Stimulated activated CD8-positive, alpha-beta memory T cell treated with anti-CD3 and anti-CD28 coated beads, Interleukin-15, amount 100 ng/mL, for 24 hours (primary cell): ENCODE measurements at places on chromosomes 1 and 21.

- DNase-seq = no peak
These were observed 162.7 kb downstream of the HMCN1 start for GRCh38 chr1:185896863-185897262.

GRCh38 chr1:92736395-92736794, 48.5 kb downstream of the EVI5 start:
- no peak for DNase-seq

DNA sequence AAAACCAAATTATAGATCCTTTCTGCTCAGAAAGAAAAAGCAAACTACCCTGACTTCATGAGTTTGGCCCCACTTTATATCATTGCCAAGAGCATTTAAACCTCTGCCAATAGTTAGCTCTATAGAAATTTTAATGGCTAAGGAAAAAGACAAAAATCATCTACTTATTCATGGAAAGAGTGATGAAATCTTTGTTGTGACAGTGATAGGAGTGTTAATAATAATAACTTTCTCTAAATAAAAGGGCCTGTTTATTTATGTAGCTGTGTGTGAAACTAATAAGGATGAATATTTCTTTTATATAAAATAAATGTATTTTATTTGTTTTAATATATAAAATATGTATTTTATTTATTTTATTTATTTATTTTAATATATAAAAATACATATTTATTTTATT, 6.4 kb downstream of the CHODL start:
- no peak for DNase-seq

DNA sequence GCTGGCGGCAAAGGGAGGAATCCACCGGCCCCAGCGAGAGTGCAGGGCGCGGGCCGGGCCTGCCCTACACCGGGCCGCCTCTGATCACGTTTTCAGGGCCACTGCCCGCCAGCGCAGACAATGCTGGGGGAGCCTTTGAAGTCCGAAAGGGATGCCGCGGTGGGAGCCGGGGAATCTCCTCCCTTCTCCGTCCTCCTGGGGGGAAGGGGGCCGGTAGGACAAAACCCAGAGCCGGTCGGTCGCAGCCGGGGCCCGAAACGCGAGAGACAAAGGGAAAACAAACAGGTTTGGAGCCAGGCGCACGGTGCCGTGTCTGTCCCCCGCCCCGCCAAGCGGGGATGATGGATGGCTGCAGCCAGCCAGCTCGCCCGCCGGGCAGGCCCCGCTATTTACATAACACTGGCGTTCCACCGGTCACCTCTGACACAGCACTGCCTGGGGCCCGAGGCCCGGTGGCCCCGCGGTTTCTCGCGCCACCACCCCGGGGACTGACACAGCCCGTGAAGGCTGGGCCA, 92.0 kb downstream of the CASZ1 start:
- no peak for DNase-seq

- DNase-seq = no peak
These were observed 422.9 kb downstream of the SETD4 start for GRCh38 chr21:35637431-35637830.

GRCh38 chr1:204731985-204732575, 46.5 kb upstream of the LRRN2 start:
- no peak for DNase-seq

DNA sequence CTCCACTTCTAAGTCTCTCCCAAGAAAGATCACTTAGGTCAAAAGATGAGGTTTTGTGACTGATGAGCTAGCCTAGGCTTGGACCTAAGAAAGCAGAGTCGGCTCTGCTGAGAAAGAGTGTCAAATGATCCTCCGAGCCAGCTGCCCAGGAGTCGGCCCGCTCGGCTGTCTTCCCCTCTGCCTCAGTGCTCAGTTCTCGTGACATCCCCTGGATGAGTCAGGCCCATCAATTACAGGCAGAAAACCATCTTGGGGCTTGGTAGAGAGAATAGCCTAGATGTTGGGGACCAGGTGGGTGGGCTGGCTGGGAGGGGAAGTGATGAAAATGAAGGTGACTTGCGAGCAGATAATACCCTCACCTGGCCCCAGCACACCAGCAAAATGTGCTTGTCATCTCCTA, 60.5 kb downstream of the SLC66A1 start:
- DNase-seq = no peak

GRCh38 chr1:43763497-43763973, 56.2 kb downstream of the ST3GAL3 start:
- no peak for DNase-seq

DNA sequence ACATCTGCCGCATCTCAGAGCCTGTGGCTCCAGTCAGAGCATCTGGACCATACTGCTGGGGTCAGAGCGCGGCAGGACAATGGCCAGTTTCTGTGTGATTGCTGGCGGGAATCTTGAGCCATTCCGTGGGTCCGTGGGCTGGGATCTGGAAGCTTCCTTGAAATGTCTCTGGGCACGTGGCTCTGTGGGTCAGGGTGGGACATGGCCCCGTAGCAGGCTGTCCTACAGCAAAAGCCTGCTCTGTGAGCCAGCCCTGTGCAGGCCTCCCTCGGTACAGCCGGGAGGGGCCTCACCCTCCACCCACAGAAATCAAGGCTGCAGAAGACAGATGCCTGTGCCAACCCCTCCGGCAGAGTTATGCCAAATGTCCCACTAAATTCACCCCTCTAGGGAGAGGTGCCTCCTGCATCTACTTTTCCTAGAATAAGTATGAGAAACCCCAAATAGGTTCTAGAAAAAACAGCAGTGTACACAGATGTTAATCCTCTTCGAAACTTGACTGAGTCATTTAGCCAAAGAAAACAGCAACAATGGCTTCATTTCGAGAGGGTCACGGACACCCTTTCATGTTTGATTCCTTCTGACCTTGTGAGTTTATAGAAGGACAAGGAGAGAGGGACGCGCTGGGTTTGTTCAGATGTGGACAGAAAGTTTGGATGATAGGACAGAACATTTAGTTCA, 27.8 kb downstream of the COL18A1 start:
- DNase-seq = no peak

GRCh38 chr1:59731591-59731990, 83.2 kb upstream of the HOOK1 start:
- no peak for DNase-seq

- no peak for DNase-seq
These were observed 727.6 kb upstream of the CHRM3 start for GRCh38 chr1:238658763-238659162.

DNA sequence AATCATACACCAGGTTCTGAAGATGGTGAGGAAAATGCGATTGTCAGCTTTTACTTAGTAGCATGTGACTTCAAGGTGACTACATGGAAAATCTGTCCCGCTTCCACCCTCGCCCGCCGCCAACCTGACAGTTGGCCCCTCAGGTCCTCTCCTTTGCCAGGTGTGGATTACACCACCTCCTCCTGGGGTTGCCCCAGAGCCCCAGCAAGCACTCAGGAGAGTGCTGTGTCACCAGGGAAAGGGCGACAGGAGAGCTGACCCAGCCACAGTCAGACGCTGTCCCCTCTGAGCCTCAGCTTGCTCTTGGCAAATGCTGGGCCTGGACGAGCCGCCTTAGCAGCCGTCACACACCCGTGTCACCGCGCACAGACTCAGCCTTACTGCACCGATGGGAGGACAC, 17.9 kb downstream of the PTTG1IP start:
- DNase-seq = no peak

DNA sequence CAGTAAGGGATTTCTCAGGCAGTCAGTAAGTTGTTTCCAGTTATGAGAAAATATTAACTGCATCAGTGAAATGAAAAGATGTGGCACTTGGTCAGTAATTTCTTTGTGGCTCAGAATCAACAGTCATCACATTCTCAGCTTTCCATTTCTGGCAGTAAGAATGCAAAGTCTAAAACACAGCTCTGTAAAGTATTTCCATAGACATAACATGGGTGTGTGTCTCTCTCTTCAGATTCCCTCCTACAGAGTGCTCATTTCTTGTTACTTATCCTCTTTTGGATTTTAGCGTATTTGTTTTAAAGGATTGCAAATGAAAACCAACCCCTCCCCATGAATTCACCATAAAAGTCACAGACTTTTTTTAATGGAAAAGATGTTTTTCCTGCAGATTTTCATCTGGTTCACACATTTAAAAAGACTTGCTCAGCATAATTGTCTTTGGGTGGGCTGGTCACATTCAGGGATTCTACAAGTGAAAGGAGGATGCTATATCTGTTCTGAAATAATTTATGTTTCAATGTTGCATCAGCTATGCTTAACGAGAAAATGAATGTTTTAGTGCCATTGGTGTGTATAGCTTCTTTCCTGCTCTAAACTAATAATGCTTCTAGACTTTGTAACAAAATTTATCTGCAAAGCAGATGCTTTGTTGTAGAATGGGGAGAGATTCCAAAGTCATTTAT, 34.6 kb upstream of the CD55 start:
- no peak for DNase-seq

GRCh38 chr1:174812016-174812415, 187.7 kb upstream of the CACYBP start:
- DNase-seq = no peak

GRCh38 chr1:227789084-227790033, 26.1 kb upstream of the PRSS38 start:
- no peak for DNase-seq

- DNase-seq = no peak
These were observed 37.8 kb downstream of the GABPB2 start for GRCh38 chr1:151108331-151108730.

DNA sequence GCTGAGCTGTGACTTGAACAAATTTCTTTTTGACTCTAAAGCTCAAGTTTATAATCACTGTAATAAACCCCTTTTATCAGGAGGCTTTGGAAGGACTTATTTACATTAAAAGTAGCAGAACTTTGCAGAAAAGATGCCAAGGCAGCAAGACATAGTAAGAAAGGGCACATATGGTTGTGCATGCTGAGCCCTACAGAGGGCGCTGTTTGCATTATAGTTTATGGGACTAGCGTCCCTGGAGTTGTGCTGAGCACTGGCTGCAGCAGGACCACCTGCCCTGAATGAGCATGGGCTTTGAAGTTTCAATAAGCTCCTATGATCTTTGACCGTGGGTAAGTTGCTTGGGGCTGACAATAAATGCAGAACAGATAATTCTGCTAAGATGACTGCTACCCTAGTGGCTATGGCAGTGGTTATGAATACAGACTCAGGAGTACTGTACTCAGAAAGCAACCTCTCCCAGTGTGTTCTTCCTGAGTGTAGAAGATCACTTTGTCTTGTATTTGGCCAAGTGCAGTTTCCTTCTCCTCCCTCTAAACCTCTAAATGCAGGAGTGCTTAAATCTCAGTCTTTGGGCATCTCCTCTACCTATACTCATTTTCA, 45.4 kb upstream of the USP1 start:
- no peak for DNase-seq

DNA sequence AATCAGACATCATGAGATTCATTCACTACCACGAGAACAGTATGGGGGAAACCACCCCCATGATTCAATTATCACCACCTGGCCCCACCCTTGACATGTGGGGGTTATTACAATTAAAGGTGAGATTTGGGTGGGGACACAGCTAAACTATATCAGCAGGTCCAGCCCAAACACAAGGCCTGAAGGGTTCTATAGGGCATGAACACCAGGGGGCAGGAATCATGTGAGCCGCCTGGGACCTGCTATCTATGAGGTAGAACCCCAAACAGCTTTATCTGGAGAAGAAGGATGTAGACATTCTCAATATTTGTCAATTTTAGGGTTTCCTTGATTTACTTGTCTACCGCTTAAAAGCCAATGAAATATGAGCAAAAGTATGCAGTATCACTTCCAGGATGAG, 294.9 kb upstream of the DEPDC1 start:
- DNase-seq = no peak

DNA sequence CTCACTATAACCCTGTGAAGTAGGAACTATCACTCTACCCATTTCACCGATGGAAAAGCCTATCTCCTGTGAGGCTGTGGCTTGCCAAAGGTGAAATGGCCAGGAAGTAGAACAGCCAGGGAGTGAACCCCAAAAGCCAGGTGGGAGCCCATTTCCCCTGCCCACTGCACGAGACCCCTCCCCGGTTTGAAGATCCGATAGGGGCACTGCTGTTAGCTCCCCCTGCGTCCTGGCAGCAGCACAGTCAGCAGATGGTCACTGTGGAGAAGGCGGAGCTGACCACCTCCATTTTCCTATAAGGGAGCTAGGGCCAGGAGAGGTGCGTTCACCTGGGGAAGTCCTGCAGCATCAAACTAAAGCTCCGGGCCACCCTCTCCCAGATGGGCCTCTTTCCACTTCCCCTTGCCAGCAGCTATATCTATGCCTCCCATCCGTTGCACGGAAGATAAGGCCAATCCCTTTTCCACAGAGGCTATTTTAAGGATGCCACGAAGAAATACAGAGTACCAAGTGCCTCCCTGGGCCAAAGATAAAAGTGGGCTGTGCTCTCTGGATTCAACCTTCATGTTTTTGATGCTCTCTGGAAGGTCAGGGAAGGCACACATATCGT, 7.8 kb downstream of the ERG start:
- DNase-seq = no peak

DNA sequence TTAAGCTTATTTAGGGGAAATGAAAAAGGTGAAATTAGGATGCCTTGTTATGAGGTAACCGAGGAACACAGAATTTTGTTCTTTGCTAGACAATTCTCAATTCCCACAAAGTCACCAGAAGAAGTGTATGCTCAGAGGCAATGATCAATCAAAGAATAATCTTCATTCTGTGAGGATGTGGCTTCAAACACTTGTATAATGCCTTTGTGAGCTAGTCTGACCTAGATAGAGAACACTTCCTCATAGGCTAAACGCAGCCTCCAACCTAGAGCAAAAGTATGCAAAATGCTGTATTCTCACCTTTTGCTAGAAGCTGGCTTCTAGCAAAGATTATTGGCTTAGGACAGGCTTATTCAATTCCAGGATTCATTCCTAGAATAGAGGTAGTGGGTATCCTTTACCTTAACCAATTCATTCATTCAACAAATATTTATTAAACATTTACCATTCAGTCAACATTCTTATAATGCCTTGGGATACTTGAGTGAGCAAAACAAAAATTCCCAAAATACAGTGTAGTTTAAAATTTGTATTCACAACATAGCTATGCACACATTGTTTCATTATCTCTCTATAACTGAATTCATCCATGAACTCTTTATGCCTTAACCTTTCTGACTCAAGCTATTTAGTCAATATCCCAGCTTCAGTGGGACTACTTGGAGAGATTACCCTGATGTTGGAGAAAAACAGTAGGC, 530.2 kb downstream of the PTPRC start:
- no peak for DNase-seq

DNA sequence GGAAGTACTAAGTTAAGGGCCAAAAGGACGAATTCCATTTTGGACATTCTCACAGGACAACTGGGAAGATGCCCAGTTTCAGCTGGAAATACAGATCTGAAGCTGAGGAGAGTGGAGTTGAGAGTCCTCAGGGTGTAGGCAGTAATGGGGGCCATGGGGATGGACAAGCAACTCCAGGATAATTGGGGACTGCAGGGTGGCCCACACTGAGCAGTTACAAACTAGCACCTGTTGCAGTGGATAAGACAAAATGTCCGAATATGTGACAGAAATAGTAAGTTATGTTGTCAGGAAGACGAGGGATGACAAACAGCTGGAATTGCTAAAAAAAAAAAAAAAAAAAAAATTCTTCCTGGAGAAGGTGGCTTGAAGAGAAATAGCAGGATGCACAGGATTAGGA, 34.6 kb upstream of the KANK4 start:
- no peak for DNase-seq

- DNase-seq = no peak
These were observed 30.6 kb downstream of the CDKN2C start for GRCh38 chr1:51000651-51001050.

GRCh38 chr1:26780344-26780957, 7.3 kb upstream of the PIGV start:
- no peak for DNase-seq

- DNase-seq = no peak
These were observed 518.5 kb downstream of the SMYD3 start for GRCh38 chr1:245988393-245989078.
